Retinal pigment epithelial cell (primary cell): ENCODE measurements at places on chromosomes 5 and 9.

DNA sequence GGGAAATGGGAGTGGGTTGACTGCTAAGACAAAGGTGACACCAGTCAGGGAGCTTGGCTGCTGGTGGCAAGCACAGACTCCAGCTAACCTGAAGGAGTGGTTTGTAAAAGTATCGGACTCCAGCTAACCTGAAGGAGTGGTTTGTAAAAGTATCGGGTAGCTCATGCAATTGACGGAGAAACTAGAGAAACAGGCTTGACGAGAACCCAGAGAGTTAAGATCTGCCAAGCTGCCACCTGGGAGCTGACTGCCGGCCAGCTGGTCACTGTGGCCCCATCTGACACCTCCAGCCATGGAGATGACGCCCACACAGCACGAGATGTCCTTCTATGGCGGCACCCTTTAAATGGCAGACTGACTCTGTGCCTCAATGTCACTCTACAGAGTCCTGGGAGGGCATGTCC is 28.3 kb upstream of the CRB2 start:
- no peak for DNase-seq

GRCh38 chr9:131658377-131659129 is 81.3 kb downstream of the RAPGEF1 start:
- peak; percentile 80 for DNase-seq

GRCh38 chr9:103183701-103184171 is 188.6 kb downstream of the CYLC2 start:
- no peak for DNase-seq

- peak; percentile 29 for DNase-seq
Measured at GRCh38 chr9:135990468-135991429, 29.6 kb upstream of the UBAC1 start.

DNA sequence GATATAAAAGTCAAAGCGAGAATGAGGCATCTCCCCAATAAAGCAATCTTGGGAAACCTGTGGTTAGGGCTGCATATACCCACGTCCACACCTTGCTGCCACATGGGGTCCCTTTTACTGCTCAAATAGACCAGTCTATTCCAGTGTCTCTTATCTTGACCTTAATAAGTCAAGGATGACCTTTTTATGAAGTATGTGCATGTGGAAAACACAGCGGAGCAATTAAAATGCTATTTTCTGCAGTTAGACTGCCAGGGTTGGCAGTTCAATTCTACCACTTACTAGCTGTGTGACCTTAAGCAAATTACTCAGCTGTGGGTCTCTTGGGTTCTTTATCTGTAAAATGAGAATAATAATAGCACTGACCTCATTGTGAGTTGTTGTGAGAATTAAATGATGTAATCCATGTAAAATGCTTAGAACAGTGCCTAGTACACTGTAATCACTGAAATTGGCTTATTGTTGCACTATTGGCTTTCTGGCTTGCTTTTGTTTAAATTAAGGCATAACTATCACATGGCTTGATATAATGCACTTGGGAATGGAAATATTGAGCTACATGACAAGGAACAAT is 67.8 kb upstream of the HSPB3 start:
- no peak for DNase-seq

DNA sequence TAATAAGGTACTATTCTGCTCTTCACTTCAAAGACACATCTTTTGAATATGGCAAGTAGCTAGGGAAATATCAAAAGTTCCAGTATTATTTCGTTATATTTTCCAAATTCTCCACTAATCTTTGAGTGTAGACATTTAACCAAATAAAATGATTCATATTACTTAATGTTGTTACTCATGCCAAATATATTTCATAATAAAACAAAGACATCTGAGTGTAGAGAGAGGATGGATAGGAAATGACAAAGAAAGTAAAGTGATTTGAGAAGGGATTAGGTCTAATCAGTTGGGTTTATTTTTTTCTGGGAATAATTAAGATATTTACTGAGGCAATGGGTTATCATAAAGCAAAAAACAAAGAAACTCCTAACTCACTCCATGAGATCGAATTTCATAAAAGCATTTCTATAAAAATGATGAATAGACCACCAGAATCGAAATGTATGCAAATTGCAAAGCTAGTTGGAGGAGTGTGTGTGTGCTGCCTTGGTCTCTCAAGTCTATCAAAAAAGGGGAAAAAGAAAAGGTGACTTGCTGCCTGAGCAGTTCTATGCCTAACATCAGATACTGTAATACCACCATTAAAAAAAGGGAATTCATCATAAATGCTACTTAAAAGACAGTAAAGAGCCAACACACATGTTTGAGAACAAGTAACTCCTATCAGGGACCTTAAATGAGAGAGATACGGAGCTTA is 255.5 kb downstream of the PDE4D start:
- DNase-seq = no peak

DNA sequence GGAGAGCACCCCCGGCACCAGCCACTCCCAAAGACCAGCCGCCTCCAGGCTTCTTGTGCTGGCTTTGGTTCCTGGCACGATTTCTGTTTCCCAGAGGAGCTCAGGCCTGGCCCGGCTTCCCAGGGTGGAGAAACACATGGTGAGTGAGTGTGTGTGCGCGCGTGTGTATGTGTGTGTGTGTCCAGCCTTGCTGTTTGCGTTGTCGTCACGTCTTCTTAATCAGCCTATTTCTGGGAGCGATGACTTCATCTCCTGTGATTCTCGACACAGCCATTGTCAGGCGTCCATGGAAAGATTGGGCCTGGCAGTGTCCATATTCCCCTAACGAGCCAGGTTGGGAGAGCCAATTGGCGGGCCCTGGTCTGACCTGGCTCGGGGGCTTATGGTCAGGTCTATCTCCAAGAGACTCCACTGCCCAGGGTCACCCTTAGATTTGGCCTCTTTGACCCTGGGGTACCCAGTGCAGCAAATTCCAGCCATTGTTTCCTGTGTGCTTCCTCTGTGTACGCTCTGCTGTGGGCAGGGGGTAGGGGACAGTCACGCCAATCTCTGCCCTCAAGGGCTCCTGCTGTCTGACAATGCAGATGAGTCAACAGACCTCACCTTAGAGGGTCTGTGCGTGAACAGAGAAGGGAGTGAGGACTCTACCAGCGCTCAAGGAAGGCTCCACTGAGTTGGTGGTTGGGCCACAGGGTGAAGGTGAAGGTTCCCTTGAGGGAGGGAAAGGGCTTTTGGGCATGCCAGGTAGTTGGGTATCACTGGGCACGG is 73.8 kb downstream of the DAB2IP start:
- DNase-seq = peak; percentile 98

- no peak for DNase-seq
Measured at GRCh38 chr5:174745590-174746103, 21.3 kb downstream of the MSX2 start.

DNA sequence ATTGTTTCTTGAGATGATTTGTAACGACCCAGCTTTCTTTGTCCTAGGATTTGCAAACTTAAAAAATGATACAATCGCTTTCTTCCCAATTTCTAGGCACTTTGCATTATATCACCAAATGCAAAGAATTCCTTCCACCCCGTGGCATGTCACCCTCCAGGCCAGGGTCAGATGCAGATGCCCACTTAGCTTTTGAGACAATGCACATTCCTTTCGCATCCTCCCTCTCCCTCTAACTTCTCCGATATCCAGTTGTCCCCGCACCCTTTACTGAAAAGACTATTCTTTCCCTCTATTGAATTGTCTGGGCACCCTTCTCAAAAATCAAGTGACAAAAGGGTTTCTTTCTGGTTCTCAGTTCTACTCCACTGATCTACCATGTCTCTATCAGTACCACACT is 17.3 kb downstream of the RNF130 start:
- no peak for DNase-seq

DNA sequence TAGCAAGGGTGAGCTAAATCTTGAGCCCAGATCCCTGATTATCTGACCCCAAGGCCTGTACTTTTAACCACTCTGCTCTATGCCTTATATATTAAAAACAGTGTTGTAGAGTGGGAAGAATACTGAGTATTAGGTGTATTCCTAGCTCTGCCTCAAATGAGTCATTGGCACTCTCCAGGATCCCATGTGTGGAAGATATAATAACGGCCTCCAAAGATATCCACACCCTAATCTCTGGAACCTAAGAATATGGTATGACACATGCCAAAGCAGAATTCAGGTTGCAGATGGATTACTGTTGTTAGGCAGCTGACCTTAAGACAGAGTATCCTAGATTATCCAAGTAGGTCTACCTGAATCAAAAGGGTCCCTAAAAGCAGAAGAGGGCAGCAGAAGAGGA is 110.8 kb downstream of the ADRB2 start:
- DNase-seq = no peak

- no peak for DNase-seq
Measured at GRCh38 chr5:143755966-143756365, 56.0 kb upstream of the HMHB1 start.

- no peak for DNase-seq
Measured at GRCh38 chr5:138659561-138659960, 84.4 kb upstream of the HSPA9 start.

GRCh38 chr5:17118631-17119030 is 98.8 kb upstream of the BASP1 start:
- peak; percentile 58 for DNase-seq

GRCh38 chr9:4235871-4236804 is 63.7 kb downstream of the GLIS3 start:
- peak; percentile 91 for DNase-seq

DNA sequence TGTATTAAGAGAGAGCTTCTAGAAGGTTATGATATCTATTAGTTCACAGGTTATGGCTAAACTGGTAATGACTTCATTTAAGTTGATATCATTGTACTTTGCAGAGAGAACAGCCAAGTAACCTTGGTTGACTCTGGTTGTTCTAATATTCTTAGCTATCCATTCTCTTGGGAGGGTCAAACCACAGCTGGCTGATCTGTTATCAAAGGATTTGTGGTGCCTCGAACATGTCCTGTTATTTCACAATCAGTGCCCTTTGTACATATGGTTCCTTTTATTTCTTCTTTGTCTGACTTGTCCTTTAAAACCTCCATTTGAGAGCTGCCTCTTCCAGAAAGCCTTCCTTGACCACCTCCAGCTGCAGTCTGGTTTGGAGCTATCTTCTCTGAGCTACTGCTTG is 61.7 kb downstream of the PDE8B start:
- no peak for DNase-seq

- DNase-seq = no peak
Measured at GRCh38 chr9:33109850-33110595, 33.5 kb upstream of the SMU1 start.

- no peak for DNase-seq
Measured at GRCh38 chr9:130240410-130241197, 25.0 kb upstream of the HMCN2 start.

- no peak for DNase-seq
Measured at GRCh38 chr5:35069188-35069587, 21.4 kb upstream of the AGXT2 start.

GRCh38 chr5:59003124-59003523 is 420.2 kb downstream of the RAB3C start:
- DNase-seq = peak; percentile 14

GRCh38 chr9:764105-764524 is 77.4 kb upstream of the DMRT1 start:
- DNase-seq = no peak

DNA sequence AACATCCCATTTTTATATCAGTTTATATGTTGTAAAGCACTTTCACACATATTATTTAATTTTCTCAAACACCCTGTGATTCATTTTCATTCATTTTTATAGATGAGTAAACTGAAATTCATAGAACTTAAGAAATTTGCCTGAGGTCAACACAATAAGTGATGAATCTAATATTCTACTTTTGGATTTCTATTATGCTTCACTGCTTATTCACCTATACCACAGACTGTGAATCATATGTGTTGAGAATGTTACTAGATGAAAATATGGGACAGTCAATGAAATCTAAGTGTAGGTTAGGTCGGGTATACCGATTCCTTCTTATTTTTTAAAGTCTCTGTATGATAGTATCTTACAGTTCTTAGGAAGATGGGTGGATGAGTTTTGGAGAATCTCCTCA is 24.8 kb downstream of the CDC37L1 start:
- no peak for DNase-seq
